Skin of body (tissue), 3 donors: ENCODE measurements at places on chromosomes 2 and 18. TPM values are rescaled to one million over a fixed set of nuclear protein-coding genes. Genes with fewer than 3 reads are reported as not detected.

DNA sequence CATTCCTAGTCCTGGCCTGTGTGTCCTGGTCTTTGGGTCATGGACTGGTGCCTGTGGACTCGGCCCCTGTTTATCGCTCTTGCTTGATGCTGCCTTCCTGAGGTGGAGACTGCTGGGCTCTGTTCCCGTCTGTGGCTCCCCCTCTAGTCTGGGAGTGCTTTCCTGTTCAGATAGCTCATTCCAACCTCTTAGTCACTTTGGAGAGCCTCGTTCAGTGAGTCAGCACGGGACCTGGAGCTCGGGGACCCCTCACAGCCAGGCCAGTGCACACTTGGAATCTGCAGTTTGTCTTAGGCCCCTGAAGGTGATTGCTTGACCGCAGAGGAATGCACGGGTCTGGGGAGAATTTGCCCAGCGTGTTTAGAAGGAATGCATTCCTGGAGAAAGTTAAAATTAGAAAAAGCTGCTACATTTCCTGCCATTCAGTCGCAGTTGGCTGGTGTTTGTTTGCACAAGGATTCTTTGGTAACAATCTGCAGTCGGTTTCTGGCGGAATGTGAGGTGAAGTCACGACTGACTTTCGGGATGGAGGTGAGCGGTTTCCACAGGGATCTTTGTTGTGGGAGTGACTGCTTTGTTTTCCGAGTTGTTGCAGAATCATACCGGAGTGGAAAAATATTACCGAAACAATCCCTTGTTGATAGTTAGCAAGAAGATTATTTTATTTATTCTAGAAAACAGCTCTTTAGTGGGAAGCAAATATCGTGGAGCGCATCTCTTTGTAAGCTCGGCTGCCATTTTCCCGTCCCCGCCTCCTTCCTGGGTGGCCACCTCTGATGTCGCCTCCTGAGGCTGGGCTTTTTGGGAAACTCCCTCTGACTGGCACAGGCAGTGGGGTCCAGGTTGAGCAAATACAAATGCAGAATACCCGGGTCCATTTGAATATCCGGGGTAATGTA, 29.6 kb downstream of the SH3BP4 start:
- peak; percentile 87 for DNase-seq

DNA sequence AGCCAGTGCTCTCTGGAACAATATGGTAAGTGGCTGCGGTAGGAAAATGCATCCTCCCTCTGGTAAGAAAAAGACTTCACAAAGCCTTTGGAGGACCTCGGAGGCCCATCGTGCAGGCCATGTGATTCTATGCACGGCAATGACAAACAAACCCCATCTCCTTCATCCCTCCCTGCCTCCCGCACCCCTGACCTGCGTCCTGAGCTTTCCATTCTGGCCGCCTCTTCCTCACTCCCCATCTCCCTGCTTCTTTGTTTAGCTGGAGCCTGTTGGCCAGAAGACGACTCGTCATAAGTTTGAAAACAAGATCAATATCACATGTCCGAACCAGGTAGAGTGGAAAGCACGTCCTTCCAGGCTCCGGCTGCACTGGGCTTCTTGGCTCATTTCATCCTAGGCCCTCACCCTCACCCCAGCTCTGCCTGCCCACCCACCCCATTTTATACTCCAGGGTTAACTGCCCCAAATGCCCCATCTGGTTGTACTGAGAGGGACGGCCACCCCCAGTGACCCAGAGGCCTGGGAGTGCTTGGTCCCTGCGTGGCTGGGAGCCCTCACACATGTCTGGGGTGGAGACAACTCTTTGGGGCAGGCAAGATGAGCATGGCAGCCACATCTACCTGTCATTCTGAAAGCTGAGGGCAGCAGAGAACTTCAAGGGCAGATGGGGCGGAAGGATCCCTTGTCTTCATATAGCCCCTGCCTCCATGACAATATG, 94.0 kb downstream of the PLB1 start:
- DNase-seq = no peak

DNA sequence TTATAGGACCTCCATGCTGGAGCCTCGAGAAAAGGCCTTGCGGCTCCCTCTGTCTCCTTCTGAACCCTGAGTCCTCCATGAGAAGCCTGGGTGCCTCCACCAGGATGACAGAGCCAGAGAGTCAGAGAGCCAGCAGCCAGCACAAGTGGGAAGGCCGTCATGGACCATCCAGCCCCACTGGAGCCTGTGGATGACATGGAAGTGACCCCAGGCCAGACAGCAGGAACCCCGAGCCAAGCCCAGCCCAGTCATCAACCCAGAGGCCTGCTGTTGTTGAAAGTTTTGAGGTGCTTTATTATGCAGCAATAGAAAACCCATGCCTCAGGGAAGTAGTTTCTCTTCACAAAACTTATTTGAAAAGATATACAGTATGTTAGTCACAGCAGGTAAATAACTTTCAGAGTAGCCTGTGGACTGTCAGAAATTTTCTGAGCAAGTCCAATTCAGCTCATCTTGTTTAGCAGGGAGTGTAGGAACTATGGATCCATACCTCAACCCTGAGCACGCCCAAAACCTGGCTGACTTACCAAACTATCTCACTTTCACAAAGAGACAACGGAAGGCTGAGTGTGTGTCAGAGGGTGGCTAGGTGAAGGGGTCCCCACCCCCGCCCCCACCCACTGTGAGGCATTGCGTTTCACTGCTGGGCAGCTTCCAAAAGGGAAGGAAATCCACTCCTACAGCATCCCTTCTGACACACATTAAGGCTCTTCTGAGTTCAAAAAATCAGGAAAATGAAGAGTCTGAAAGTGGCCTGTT, 79.9 kb upstream of the NDUFV2 start:
- DNase-seq = no peak

DNA sequence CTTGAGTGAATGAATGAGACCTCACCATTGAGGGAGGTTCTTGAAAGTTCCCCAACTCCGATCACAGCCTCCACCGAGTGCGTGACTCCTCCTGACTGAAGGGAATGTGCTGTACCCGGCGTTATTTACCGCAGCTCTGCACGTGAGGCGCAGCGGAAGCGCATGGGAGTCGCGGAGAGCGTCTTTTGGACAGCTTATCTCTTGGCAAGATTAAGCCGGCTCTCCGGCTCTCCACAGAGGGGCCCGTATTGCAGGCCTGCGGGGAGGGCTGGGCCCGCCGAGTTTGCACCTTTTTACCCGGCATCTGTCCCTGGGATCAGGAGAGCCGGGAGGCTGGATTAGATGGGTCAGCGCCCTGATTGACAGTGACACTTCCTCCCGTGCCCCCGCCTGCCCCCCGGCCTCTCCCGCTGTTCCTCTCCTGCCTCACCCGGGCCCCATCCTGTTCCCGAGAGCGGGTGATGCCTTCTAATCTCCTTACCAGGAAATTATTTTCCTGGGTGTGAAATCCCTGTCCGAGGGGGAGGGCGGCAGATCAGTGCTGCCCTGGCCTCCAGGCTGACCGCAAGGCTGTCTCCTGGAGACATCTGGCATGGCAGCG, 176.3 kb downstream of the INHBB start:
- DNase-seq = no peak

- no peak for DNase-seq
Measured at GRCh38 chr2:58976375-58977071, 735.4 kb upstream of the FANCL start.

DNA sequence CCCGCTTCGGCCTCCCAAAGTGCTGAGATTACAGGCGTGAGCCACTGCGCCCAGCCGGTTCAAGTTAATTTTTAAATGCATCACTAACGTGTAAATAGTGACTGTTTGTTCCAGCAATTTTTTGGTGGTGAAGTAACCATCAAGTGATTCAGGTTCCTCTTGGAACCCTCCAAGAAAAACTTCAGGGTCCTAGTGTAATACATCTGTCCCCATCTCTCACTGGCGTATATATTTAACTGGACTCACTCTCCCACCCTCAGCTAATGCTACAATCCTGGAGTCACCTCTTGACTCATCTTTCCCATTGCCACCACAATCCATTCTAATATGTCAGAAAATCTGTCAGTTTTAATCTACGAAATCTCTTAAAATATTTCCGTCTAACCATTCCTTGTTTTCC, 10.3 kb downstream of the SULT1C4 start:
- DNase-seq = no peak

GRCh38 chr2:113238871-113239839, 39.6 kb downstream of the PAX8 start:
- no peak for DNase-seq

- no peak for DNase-seq
Measured at GRCh38 chr2:120474486-120474885, 128.6 kb downstream of the INHBB start.

DNA sequence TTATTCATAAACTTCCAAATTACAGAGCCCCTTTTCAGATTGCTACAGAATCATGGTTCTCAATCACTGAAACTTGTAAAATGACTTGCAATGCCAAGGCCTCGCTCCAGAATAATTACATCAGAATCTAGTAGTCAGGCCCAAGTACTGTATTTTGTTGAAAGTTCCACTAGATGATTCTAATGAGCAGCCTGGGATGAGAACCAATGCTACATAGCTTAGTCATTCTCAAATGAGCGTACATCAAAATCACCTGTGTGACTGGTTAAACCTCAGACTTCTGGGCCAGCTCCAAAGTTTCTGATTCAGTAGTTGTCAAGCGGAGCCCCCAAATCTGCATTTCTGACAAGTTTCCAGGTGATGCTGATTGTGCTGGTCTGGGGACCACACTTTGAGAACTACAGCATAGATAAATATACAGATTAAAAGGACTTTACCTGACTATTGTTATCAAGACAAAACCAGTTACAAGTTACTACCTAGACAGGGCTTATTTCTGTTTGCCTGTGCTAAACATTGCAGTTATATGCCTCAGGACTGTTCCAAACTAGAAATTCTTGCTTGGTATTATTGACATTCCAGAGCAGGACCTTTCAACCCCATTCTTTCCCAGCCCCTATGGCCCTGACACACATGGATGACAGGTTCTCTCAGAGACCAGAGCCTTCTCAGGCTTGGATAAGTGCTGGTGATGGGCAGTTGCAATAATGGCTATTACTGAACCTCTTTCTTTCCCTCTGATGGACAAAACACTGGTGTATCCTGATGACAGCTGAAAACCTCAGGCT, 83.1 kb downstream of the UPP2 start:
- DNase-seq = no peak

DNA sequence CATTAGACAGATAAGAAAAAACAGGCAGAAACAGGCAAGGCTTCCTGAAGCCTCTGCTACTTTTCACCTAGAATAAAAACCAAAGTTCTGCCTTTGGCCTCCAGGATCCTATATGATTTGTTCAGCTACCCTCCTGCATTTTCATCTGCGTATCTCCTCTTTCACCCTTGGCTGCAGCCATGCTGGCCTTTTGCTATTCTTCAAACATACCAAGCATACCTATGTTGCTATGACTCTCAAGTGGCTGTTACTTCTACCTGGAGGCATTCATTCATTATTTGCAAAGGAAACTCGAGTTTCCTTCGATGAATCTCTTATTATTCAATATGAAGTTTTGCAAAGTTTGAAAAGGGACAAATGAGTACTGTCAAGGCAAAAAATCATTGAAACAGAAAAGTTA, 106.4 kb upstream of the HNMT start:
- DNase-seq = no peak

The HOXD13 gene
- total RNA-seq = not detected

The GPATCH11 gene
- 8.3 TPM for total RNA-seq

The DOK6 gene
- total RNA-seq = 7.0 TPM

The CENPA gene
- total RNA-seq = 4.1 TPM

The MYO1B gene
- 150 TPM for total RNA-seq

The CCL20 gene
- 33.2 TPM for total RNA-seq
